ENCODE measurements at places on chromosomes 11 and 22.

GRCh38 chr11:116396331-116396730, 376.5 kb downstream of the BUD13 start:
- DNase-seq = no peak

DNA sequence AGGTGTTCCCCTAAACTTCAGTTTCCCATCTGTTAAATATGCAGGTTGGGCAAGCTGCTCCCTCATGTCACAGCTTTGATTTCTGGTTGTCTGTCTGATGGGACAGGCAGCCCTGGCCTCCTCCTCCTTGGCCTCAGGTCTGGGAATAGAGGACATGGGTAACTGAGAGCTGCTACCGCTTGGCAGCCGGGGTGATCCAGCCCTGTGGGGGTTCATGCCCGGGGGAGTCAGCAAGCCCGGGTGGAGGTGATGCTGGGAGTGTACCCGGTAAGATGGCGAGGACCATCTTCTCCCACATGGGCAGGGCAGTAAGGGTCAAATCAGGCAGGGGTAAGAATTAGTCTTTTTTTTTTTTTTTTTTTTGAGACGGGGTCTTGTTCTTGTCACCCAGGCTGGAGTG, 845.0 kb downstream of the TBC1D22A start:
- no peak for DNase-seq

DNA sequence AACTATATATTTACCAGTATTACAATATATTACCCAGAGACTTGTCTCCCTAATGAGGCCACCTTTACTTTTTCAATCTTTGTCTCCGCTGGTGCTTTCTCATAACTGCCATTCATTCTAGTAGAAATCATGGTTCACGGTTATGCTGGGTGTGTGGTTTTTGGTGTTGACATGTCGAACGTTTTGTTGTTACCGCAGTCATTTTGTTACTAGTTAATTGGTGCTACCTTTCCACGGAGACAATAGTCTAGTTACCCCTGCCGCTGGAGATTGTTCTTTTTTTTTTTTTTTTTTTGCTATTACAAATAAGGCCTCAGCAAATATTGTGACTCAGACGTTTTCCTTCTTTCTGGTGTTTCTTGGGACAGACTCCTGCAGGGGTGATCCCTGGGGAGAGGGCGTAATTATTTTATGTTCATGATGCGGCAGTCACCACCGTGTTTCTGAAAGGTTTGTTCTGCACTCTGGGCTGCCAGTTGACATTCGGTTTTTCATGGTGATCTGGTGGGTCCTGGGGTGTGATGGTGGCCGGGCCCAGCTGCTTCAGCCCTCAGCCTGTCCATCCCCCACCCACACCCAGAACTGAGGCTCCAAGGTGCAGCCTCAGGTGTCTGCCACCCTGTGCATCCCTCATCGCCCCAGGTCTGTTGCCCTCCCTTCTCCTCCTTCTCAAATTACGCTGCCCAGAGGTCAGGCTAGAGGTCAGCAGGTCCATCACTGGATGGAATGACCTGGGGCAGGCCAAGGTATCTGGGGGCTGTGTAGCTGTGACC, 28.6 kb downstream of the LRP5 start:
- no peak for DNase-seq

GRCh38 chr11:92224054-92224406, 588 bp upstream of the FAT3 start:
- no peak for DNase-seq

DNA sequence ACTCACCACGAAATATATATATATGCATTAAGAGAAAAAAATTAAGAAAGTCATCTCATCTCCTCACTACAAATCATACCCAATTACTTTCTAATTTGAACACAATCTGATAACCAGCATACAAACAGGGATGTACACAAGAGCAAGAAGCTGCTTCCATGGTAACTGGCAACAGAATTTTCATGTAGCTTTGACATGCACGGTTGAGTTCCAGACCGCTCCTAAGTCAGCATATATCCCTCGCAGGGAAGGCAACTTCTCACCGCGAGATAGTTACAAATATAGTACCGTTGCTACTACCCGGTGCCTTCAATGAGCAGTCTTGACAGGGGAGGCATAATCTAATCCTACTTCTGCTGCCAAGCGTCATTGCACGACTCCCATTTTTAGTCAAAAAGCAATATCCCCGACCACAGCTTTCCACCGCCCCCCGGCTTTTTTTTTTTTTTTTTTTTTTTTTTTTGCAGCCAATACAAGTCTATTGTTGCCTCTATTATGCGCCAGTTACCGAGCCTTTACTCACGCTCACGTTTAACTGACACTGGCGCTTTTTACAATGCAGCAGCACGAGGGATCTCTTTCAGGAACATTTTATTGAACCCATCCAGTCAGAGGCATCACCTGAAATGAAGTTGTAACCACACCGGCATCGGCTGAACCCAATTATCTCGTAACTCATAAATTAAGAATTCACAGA, 2.2 kb downstream of the CADM1 start:
- no peak for DNase-seq

DNA sequence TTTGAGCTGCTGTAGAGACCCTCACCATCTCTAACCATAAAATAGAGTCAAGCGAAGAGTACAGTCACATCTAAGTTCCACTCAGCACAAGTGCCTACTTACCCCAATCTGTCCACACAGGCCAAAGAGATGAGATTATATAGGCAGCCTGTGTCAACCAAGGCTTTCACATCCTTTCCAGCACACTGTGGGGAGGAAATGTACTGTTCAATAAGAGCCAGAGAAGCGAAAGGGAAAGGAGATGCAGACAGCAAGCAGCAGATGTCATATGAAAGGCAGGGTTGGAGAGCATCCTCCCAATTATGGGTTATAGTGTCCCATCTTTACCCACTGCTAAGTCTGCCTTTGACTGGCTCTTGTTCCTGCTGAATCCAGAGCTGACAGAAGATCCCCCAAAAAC, 16.4 kb downstream of the NRIP3 start:
- no peak for DNase-seq

- no peak for DNase-seq
These were observed 64.5 kb upstream of the LARGE1 start for GRCh38 chr22:33984656-33985285.

DNA sequence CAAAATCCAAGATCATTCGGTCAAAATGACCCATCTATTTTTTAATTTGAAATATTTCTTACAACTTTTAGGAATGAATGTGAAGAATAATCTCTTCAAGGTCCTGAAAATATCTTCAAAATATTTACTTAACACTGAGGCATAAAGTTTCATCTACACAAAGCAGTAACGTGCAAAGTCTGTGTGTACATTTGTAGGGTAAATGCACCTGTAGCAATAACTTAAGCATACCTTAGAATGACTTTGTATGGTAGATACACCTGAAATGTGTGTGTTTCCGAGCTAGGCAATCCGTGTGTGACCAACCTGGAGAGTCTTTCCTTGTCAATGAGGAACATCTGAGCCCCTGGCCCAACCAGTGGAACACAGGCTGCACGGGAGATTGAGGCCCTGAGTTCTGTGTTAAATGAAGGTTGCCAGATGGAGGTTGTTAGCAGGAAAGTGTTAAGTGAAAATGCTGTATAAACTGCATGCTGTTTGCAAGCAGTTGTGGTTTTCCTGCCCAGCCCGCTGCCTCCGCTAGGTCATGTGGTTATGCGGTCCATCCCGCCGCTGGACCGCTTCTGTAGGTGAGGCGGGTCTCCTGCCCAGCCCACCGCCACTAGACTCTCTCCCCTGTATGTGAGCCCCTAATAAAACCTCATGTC, 7.6 kb upstream of the CTR9 start:
- peak; percentile 70 for DNase-seq

- no peak for DNase-seq
These were observed 361.3 kb downstream of the GRM5 start for GRCh38 chr11:88704485-88704884.

DNA sequence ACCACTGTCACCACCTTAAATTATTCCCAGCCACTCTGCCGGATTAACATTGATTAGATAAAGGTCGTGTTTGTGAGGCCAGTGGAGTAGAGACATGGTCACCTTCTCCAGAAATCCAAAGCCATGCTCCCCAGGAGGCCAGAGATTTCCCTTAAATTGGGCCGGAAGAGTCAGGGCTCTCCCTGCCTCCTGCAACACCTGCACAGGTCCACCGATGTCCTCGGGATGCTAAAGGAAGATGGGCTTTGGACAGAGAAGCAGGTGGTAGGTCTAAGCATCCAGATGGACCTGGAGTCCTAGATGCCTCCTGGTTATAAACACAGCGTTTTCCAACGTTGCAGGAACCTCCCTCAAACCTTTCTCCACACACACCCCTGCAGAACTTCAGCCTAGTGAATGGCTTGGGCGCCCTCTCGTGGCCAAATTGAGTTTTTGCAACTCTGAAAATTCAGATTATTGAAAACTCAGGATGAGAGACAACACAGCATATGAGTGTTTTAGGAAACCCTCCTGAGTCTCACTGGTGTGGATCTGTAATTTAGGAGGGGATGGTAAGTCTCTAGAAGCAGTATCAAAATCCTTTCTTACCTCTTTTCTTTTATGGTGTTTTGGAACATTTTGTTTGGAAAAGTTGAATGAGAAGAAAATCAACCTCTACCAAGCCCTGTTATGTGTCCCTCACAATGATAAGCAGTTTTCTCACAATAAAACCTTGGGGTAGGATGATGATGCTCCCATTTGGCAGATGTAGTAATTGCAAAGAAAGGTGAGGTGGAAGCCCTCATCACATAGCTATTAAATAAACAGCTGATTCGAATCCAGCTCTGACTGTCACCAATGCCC, 109.6 kb downstream of the RRAS2 start:
- peak; percentile 82 for DNase-seq

GRCh38 chr11:105618343-105618955, 8.6 kb downstream of the GRIA4 start:
- no peak for DNase-seq

DNA sequence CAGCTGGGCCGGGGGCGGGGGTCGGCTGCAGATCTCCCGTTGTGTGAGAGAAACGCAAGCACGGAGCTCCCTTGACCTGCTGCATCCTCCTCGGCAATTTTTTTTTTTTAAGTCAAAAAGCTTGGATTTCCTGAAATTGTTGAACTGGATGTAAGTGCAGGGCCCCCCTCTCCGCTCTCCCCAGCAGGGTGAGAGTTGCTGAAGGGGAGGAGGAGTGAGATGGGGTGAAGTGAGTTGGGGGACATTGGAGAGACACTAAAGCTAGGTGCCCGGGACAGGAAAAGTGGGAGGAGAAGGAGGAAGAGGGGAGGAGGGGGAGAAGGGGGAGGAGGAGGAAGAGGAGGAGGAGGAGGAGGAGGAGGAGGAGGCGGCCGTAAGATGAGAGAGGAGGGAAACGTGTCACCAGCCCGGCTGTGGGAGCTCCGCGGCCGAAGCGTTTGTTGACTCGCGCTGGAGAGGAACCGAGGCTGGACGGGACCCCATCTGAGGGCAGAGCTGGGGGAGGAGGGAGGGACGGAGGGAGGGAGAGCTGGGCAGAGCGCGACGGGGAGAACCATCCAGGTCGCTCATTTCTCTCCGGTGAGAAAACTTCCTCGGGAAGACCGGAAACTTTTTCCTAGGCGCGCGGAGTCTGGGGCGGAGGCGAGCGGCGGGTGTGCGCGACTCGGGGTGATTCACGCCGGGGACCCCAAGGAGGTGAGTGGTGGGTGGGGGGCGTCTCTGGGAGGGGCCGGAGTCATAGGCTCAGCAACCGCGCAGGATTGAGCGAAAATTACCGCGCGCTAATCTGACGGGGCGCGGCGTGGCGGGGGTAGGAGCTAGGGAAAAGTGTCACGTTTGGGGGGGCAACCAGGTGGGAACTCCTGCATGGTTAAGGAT, 80.2 kb downstream of the PRR5L start:
- DNase-seq = no peak

- no peak for DNase-seq
These were observed 61.9 kb downstream of the MTNR1B start for GRCh38 chr11:93031386-93031785.

GRCh38 chr11:23100726-23101125, 240.5 kb upstream of the CCDC179 start:
- no peak for DNase-seq

DNA sequence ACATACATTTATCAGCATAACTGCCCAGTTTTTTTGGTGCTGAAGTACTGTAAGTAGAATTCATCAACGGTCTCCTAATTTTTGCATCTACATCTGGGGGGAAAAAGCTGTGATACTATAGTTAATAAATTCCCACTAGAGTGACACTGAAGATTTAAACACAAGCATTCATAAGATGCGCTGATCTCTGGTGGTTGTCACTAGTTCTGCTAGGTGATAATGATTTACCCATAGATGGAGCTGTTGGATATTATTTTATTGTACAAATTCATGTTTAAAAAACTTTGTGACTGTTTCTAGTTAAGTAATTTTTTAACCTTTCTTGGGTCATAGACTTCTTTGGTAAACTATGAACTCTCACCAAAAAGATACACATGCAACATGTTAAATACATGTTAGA, 106.6 kb downstream of the EMSY start:
- no peak for DNase-seq

- no peak for DNase-seq
These were observed 473 bp downstream of the TXN2 start for GRCh38 chr22:36480941-36481392.

- no peak for DNase-seq
These were observed 26.6 kb downstream of the TBX1 start for GRCh38 chr22:19786959-19787848.

DNA sequence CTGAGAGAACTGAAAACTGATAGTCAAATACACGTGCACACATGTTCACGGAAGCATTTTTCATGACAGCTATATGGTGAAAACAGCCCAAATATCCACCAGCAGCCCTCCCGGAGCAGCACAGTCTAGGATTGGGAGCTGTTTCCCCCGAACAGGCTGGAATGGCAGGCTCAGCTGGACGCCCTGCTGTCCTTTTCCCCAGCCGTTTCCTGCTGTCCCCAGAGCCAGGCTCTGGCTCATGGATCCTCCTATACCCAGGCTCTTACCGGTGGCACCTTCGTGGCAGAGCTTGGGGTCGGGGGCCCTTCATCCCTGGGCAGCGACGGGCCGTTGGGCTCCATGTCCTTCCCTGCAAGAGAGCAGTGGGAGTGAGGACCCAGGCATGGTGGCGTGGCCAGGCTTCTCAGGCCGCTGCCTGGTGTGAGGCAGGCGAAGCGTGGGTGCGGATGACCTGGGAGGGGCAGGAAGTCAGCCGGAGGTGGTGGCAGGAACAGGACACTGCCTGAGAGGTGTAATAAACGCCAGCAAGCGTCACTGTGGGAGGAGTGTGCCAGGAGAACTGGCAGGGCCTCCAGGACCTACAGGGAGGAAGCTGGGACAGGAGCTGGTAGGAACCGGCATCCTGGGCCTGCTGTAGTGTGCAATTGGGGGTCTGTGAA, 38.8 kb downstream of the OSBPL5 start:
- DNase-seq = no peak

DNA sequence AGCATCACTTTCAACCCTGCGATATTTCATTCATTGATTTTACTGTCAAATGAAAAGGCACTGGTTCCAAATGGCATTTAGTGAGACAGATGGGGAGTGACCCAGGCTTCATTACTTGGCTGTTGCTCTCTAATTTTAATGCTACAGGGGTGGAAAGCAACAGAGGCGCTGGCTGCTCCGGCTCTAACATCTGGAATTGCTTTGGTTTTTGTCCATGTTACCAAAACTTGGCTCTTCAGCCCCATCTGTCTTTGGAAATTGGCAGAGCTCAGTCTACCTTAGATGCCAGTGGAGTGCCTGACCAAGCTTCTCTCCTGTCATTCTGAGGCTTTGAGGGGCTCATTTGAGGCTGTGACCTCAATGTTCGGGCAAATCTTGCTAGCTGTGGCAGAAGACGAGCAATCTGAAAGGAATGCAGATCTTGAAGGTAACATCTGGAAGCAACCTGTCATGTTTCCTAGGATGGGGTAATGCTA, 409.5 kb upstream of the SYN3 start:
- no peak for DNase-seq

- DNase-seq = no peak
These were observed 9.4 kb downstream of the SIGIRR start for GRCh38 chr11:405323-405953.

All from CD4-positive, alpha-beta T cell (primary cell).